ENCODE measurements at places on chromosomes 12 and 14. TPM values are rescaled to one million over a fixed set of nuclear protein-coding genes. Genes with fewer than 3 reads are reported as not detected.

RBM19 gene
- total RNA-seq = 76.2 TPM

GLIPR1L2 gene
- total RNA-seq = 0.50 TPM

APOF gene
- 0.28 TPM for total RNA-seq

PTHLH gene
- total RNA-seq = not detected

ESR2 gene
- 1.0 TPM for total RNA-seq

KRT73 gene
- total RNA-seq = 1.3 TPM

GRCh38 chr14:99621948-99622347 lies 17.9 kb upstream of the CCDC85C start:
- no peak for DNase-seq

DNA sequence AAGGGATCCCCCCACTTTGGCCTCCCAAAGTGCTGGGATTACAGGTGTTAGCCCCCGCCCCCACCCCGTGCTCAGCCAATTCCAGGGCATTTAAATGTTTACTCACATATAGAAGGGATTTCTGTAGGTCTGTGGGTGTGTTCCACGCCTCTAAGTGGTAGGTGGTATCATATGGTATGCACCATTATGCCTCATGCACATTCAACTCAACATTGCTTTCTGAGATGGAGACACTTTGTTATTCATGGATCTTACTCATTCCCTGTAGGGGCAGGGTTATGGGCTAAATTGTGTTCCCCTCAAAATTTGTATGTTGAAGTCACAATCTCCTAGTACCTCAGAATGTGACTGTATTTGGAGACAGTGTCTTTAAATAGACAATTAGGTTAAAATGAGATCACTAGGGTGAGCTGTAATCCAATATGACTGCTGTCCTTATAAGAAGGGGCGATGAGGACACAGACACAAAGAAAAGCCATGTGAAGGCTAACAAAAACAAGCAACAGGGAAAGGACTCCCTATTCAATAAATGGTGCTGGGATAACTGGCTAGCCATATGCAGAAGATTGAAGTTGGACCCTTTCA lies 200.6 kb downstream of the EFCAB11 start:
- no peak for DNase-seq

GRCh38 chr14:71541973-71542690 lies 390.1 kb upstream of the RGS6 start:
- no peak for DNase-seq

DNA sequence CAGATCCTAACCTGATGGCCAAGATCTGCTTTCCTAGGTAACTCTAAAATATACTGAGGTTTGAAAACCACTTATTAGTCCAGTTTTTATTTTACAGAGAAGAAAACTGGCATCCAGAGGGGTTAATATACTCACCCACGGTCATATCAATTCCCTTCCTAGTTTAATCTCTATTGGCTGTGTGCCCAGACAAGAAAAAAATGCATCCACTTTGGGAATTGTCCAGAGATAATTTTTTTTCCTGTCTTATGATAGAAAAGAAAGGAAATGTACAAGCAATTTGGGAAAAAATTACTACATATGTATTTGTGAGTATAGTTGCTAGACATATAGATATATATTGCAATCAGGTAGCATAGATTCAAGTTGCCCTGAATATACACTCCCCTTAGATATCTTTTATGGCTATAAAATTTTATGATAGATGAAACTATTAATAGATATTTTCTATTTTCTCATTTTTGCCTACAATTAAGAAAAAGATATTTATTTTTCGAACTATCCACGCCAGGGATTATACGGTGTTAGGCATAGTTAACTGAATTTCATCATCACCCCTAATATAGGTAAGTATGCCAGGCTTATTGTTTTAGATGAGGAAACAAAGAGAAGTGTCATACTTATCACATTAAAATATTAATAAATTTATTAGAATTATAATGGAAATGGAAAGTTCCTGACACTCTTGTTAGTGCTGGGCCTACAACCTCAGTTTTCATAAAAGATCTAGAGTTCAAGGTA lies 100.5 kb upstream of the SLC38A2 start:
- no peak for DNase-seq

DNA sequence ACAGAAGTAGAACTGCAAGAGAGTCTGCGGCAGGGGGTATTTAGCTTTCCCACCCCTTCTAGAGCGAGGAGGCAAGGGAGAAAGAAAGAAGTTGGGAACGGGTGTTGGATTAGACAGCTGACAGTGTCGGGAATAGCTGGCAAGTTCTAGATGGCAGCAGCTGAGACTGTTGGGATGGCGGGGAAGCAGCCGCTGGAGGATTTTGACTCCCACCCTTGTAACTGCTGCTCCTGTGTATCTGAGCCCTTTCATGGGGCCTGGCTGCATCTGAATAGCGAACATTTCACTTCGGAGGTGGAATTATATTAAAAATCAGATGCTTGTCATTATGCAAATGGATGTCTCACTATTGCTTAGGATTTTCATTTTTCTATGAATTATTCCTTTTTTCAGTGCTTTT lies 104.6 kb downstream of the AACS start:
- DNase-seq = no peak

DNA sequence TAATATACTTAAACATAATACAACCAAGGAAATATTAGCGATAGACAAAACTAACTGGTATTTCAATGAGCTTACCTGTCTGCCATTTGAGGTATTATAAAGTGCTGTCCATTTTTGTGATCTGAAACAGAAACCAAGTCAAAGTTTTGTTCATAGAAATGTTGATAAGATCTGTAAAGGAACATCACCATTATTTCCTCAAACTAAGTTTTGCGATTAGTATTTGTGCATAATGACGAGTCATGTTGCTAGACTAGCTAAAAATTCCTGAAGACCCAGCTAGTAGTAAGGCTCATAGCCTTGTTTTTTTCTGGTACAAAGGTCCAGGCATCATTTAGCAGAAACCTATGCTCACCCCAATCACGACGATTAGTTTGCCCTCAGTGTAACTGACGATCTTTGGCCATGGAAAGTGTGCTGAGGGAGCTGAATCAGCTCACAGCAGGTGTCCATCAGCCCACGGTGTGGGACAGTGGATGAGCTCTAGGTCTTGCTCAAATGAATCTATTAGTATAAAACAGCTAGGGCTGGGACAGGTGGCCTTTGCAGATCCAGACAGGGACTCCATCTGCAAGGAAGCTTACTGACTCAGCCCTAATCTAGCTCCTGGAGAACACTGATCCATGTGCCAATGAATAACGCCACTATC lies 28.7 kb downstream of the GIT2 start:
- DNase-seq = no peak

DNA sequence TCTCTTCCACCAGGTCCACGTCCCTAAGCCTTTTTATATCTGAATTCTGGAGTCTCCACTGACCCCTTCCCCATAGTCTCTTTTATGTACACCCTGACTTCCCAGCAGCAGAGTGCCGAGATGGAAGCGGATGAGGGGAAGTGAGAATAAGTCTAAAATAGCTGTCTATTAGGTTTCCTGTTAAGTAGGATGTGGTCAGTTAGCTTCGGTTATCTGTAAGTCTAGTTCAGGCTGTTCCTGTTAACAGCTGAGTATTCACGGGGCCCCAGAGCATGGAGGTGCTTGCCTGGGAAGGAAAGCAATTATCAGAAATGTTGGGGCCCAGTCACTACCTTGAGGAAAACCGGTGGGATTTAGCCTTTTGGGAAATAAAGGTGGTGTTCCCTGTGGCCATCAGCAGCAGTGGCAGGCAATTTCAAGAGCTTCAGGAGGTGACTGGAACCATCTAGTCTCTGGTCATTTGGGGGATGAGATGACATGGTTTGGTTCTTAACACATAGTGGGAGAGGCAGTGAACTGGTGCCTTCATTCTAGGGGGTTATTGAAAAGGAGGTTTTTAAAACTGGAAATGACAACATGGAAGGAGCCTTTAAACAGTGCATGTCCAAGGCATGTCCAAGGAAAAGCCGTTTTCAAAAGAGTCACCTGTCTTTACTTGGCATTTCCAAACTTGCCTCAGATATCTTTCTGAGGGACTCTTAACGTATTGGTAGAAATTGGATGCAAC lies 21.8 kb downstream of the CHST11 start:
- no peak for DNase-seq

GRCh38 chr12:94074216-94074979 lies 74.0 kb upstream of the PLXNC1 start:
- DNase-seq = no peak

DNA sequence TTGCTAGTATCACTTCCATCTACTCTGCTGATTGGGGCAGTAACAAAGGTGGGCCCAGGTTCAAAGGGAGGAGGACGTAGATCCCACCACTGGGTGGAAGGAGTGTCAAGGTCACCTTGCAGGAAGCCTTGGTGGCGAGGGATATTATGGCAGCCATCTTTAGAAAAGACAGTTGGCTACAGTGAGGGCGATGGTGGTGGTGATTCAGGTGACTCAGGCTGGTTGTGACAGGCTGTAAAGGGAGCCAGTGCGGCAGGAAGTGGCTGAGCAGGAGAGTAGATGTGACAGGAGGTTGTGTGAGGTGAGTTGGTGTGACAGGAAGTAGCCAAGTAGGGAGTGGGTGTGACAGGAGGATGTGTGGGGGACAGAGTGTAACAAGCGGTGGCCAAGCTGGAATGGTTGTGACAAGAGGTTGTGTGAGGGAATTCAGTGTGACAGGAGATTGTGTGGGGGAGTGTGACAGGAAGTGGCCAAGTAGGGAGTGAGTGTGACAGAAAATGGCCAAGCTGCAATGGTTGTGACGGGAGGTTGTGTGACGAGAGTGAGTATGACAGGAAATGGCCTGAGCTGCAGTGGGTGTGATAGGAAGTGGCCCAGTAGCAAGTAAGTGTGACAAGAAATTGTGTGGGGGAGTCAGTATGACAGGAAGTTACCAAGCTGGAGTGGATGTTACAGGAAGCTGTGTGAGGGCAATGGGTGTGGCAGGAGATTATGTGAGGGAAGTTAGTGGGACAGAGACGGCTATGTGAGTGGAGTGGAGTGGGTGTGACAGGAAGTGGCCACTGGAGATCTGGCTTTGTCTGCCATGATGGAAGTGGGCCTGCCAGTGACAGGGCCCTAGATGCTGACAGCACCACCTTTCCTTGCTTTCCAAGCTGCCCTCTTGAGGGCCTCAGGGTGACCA lies 136.5 kb upstream of the MYL2 start:
- DNase-seq = peak; percentile 77

DNA sequence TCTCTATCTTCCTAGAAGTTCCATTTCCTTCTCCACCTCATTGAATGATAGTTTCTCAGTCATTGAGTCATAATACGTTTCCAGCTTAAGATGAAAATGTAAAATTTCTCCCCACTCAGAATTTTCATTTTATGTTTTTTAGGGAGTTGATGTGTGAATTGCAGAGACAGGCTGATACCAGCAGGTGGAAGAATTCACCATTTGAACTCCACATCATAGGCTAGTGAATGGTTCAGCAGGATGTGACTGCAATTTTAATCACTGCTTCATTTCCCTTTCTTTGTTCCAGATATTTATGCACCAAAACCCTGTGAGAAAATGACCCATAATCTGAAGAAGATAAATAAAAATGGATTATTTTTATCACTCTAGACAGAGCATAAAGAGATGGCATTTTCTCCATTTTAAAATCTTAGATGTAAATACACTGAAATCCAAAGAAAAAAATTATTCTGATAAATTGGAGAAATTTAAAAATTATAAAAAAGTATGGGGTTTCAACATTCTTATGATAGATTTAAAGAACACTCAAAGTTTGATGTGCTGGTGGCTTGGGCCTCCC lies 10.6 kb upstream of the PYGL start:
- no peak for DNase-seq

DNA sequence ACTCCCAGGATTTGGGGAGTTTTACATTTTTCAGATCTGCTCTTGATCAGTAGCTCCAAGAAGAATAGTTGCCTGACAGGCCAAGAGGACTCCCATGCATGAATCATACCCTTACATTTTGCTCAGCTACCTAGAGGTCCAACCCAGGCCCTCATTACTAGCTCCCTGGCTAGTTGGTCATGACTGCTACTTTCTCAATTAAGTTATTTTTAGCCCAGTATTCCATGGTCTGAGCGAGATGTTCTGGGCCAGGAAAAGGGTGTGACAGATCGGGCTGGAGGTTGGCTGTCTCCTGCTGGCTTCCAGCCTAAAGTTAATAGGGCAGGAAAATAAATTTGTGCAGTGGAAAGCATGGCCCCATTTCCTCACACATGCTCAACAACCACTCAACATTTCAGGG lies 379.2 kb downstream of the GRIN2B start:
- no peak for DNase-seq

DNA sequence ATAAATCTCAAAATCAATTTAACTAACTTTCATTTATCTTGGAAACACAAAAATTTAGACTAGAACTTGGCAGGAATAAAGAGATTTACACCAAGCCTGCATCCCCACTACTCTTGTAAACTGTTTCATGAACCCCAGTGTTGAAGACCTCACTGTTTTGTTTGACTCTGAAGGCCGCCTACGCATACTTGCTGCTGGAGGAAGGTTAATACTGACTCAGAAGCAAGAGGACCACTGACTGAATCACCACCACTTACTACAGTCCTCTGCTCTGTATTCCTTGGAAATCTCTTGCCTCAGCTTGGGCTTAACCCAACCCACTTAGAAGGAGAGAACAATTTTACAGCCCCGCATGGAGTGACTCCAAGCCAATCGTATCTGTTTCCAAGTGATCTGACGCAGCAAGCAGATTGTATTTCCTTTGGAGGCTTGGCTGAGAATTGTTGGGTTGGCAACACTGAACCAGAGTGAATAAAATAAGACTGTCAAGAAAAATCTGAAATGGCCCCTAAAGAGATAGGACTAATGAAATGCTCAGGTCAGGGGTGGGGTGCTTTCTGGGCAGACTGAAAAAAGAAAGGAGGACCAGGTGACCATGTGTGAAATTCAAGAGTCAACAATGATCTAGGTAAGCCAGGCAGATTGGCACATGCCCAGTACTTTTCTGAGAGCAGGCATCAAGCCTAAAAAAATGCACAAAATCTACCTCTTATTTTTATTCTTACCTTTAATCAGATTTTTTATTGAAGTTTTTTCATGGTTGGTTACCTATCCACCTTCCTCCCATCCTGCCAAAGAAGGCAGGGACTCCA lies 248.6 kb downstream of the ZFP36L1 start:
- DNase-seq = no peak

GRCh38 chr14:51609251-51609954 lies 42.3 kb upstream of the FRMD6 start:
- no peak for DNase-seq

DNA sequence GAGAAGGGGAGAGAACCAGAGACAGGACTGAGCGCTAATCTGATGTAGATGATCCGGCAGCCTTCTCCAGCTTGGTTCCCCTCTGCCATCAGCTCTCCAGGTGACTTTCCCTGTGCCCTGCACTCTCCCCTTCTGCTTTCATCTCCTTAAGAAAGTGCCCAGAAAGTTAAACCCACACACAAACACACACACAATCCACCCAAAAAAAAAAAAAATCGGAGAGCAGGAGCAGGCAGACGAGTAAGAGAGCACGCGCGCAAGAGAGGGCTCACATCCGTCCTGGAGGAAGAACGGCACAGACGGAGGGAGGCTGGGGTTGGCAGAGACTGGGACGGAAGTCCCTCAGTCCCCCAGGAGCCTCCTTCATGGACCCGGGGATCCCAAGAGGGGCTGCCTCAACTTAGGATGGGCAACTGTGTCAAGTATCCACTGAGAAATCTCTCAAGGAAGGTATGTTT lies 9.8 kb downstream of the CABP1 start:
- DNase-seq = no peak

Measured in activated T-cell treated with anti-CD3 and anti-CD28 coated beads, Interleukin-2, amount 50 U/mL, for 72 hours (primary cell).